Stimulated activated CD8-positive, alpha-beta memory T cell treated with anti-CD3 and anti-CD28 coated beads, Interleukin-2, amount 100 ng/mL, for 1 hour (primary cell): ENCODE measurements at places on chromosomes 7 and 10.
A peak's percentile ranks its signal among the peaks of the same experiment; 100 is the strongest.

DNA sequence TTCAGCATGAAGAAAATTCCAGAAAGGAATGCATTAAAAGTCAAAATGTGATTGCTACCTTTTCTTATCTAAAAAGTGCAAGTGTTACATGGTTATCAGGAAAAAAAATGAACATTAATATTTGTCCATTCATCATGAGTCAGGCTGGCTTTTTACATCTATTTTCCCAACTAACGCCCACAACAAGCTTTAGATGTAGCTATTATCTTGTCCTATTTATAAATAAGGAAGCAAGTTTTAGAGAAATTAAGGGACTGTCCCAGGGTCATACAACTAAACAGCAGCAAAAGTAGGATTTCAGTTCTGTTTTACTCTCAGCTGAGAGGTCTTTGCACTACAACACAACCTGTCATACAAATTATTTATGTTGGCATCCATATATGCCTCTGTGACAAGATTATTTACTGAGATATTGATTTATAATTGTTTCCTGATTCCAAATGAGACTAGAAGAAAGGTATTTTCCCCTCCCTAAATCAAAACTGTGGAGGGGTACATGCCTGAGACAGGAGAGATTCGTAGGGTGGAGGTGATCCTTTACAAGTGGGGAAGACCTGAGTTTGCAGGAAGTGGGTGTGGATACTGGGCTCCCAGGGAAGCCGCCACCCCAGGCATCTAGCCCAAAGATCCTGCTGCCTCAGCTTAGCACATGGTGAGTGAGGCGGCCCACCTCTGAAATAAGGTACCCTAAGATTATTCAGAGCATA lies 57.2 kb upstream of the ARID5B start:
- no peak for DNase-seq

DNA sequence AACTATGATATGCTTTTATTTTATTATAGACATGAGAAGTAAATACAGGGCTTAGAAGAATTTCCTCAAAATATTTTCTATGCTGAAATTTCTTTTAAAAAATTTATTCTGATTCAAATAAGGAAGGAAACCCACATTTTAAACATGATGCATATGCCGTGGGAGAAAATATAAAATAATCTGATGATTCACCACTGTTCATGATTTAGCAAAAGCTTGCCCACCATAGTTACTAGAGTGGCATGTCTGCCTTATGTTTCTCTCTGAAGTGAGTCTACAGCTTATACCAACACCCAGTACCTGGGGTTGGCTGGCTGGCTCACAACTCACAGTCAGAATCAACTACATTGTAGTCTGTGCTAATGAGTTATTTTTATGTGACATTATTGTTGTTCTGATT lies 102.0 kb downstream of the GNAI1 start:
- no peak for DNase-seq

- no peak for DNase-seq
Measured at GRCh38 chr7:114150689-114151088, 231.9 kb upstream of the PPP1R3A start.

- DNase-seq = peak; percentile 29
Measured at GRCh38 chr7:131188367-131189339, 139.0 kb upstream of the MKLN1 start.

DNA sequence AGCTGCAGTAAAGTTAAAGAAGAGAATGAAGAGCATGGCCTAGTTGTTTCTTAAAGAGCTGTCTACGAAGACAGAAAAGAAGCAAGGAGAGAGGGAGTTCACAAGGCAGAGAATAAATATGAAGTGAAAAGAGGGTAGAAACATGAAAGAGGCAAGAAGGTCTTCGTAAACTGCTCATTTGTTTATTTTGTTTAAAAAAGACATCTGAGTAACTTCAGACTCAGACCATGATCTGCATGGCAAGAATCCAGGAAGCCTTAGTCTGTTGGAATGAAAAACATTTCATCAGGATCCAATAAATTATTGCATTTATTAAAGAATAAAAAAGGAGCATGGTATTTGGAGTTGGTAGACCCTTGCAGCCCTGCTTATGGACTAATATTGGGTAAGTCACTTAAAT lies 151.1 kb downstream of the SEM1 start:
- DNase-seq = no peak

GRCh38 chr7:100079024-100079560 lies 2.4 kb downstream of the ZNF3 start:
- DNase-seq = no peak

DNA sequence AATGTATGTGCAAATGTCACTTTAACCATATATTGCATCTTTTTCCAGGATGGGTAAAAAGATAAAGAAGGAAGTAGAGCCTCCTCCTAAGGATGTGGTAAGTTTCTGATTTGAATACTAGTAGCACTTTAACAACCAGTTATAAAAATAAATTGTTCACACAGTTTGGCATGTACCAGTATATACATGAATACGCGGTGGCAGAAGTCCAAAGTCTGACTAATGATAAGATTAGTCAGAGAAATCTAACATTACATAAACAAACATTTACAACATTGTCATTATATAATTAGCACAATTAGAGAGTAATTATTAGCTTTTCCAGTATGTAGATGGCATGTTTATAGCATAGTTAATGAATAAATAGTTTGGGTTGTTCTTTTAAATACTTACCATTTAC lies 4.1 kb downstream of the ARMC3 start:
- no peak for DNase-seq

- no peak for DNase-seq
Measured at GRCh38 chr10:6741541-6741941, 161.5 kb upstream of the PRKCQ start.

DNA sequence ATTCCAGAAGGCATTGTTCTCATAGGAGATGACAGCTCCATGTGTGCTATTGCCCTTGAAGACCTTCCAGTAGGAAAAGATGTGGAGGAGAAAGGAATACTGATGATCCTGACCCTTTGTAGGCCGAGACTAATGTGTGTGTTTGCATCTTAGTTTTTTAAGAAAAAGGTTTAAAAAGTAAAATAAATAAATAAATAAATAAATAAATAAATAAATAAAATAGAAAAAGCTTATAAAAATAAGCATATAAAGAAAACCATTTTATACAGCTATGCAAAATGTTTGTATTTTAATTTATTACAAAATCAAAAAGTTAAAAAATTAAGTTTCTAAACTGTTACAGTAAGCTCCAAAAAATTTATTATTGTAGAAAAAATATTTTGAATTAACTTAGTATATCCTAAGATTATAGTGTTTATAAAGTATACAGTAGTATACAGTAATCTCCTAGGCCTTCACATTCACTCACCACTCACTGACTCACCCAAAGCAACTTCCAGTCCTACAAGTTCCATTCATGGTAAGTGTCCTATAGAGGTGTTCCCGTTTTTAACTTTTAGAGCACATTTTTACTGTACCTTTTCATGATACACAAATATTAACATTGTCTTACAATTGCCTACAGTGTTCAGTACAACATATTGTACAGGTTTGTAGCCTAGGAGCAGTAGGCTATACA lies 435.2 kb upstream of the SEMA3A start:
- no peak for DNase-seq

DNA sequence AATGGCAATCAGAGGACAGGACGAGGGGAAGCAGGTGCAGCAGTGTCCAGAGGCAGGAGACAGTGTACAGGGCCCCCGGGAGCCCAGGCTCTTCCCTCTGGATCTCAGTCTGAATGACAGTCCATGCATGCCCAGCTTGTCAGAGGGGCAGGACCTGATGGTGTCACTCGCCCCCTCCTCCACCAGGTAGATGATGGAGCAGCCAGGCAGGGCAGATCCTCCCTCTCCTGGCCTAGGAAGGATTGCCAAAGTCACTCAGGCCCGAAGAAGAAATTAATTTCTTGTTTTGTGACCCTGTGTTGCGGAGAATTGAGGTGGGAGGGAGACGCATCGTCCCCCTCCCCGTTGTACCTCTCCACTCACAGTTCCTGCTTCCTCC lies 4.0 kb downstream of the VSTM4 start:
- no peak for DNase-seq

GRCh38 chr7:407721-408539 lies 111.7 kb downstream of the PDGFA start:
- no peak for DNase-seq

DNA sequence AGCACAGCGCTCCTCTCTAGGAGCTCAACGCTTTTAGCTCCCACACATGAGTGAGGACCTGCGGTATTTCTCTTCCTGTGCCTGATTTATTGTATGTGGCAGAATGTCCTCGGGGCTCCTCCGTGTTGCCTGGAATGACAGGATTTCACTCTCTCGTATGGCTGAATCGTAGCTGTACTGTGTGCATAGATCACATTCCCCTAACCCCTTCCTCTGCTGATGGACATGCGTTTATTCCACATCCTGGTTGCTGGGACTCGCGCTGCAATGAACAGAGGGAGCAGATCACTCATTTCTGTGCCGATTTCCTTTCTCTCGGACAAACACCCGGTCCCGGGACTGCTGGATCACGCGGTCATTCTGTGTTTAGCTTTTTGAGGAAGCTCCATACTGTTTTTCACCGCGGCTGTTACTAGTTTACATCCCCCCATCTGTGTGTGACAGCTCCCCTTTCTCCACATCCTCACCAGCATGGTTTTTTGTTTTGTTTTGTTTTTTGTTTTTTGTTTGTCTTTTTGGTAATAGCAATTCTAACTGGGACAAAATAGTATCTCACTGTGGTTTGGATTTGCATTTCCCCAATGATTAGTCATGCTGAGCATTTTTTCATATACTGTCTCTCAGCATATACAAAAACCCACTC lies 76.3 kb downstream of the FOXL3 start:
- DNase-seq = no peak

- DNase-seq = no peak
Measured at GRCh38 chr7:32158076-32158475, 87.9 kb upstream of the PDE1C start.

GRCh38 chr7:115825456-115826115 lies 205.0 kb downstream of the TFEC start:
- no peak for DNase-seq

- no peak for DNase-seq
Measured at GRCh38 chr7:23043441-23043840, 29.5 kb upstream of the HYCC1 start.

DNA sequence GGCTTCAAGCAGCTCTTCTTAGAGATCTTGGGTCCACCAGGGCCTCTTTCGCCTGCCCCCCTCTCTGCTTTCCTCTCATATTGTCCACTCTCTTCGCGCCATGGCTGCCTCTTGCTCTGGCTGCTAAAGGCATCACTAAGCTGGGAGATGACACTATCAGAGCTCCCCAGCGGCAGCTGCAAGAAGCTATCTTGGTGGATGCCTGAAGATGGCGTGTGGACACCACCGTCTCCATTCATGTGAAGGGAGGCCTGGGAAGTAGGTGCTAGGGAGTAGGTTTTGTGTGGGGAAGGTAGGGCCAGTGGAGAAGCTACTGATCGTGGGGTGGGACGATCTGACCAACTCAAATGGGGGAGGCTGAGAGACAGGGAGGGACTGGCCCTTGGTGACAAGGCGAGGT lies 45.9 kb upstream of the PDLIM1 start:
- no peak for DNase-seq
